Left ventricle myocardium inferior (tissue), 1 donor: ENCODE measurements at places on chromosomes 2 and 18. TPM values are rescaled to one million over a fixed set of nuclear protein-coding genes. Genes with fewer than 3 reads are reported as not detected.

REG3G gene
- not detected for total RNA-seq

DNA sequence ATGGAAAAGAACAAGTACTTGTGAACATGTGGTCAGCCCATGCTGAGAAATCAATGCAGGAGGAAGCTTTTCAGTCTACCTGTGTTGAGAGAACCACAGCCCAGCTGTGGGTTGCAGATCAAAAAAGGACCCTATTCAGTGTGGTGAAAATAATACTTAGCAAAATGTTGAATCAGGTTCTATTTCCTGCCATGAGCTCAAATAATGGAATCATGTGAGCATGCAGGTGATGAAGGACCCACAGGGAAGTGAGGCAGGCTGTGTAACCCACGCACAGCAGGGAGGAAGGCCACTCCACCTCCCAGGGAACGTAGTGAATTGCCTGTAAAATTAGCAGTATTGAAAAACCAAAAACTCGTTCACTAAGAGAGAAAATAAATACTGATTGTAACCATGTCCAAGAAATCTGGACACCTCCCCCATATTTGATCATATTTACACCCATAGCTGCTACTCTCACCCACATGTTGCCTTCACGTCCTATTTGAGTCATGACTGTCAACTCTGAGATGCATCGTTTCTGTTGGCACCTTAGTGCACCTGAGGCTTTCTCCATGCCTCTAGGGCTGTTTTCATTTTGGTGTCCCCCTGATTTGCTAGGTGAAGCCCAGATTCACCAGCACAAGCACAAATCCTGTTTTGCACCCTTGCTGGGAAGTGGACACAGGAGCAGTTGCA, 20.5 kb upstream of the BCL2L11 start:
- H3K27ac ChIP-seq: no peak overlapping the region
- no peaks in the 10 kb centered on the region for H3K4me1 ChIP-seq
- H3K36me3 ChIP-seq: no peaks in the 10 kb centered on the region
- no peak overlapping the region for H3K4me3 ChIP-seq

DHRS9 gene
- 7.3 TPM for total RNA-seq

GRCh38 chr2:65349863-65350262, 82.5 kb downstream of the SPRED2 start:
- no peaks in the 10 kb centered on the region for H3K36me3 ChIP-seq
- peak overlapping the region; percentile 15 for H3K4me3 ChIP-seq
- H3K27me3 ChIP-seq: no peaks in the 10 kb centered on the region
- H3K27ac ChIP-seq: peak overlapping the region; percentile 42
- DNase-seq: peak; percentile 70
- peaks cover 64% of the 10 kb centered on the region for H3K4me1 ChIP-seq

TWIST2 gene
- total RNA-seq: 2.7 TPM
